Hepatic stellate cell (primary cell): ENCODE measurements at places on chromosomes 3 and 15.

DNA sequence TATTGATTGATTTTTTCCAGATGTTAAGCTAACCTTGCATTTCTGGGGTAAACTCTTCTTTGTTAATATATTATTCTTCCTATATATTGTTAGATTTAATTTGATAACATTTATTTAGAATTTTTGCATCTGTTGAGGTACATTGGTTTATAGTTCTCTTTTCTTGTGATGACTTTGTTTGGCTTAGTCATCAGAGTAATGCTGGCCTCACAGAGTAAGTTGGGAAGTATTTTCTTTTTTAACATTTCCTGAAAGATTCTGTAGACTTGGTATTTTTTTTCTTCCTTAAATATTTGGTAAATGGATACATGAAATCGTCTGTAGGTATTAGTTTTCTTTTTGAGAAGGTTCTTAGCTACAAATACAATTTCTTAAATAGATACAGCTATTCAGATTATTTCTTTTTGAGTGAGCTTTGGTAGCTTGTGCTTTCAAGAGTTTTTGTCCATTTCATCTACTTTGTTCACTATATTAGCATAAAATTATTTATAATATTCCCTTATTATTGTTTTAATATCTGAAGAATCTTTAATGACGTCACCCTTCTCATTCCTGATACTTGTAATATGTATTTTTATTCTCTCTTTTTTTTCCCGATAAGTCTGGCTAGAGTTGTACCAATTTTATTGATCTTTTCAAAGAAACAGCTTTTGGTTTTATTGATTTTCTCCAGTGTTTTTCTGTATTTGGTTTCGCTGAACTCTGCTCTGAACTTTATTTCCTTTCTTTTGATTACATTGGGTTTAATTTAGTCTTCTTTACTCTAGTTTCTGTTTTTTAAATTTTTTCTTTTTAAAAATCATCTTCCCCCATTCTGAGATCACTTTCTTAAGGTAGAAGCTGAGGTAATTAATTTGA is 6.5 kb upstream of the HPS3 start:
- DNase-seq, result no peak

DNA sequence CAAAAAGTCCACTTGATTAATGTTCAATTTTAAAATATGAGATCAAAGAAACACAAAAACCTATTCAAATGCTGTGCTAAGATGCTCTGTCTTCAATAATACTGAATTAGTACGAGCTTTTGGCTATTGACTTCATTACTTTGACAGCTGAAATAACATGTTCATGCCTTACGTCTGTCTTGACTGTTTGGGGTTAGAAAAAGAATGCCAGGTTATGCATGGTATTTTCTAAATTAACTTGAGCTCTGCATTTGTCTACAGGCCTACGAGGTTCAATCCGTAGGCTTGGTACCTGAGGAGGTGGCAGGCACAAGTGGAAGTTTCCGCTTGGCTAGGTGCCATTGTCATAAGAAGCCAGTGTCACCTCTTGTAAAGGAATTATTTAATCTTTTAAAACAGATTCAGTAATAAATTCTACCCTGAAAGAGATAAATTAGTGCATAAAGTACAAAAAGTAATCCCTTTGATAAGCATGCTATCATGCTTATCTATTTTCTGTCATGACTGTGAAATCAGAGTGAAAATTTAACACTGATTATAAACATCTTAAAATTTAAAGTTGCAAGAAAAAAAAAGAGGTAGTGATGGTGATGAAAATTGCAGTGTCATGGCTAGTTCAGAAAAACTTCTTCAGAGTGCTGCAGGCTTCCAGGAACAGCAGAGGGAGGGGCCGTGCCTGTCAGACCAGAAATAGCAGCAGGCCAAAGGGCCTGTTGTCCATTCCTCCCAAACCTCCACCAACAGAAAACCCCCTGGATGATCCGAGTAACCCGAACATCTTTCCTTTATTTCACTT is 115.7 kb downstream of the ARRDC4 start:
- no peak for DNase-seq

- peak; percentile 28 for DNase-seq
Observed at GRCh38 chr15:78365917-78366316, 25.8 kb downstream of the CRABP1 start.

GRCh38 chr3:149152420-149152819 is 23.0 kb downstream of the HPS3 start:
- DNase-seq, result peak; percentile 5

GRCh38 chr3:136634821-136635220 is 117.4 kb downstream of the STAG1 start:
- DNase-seq, result no peak

DNA sequence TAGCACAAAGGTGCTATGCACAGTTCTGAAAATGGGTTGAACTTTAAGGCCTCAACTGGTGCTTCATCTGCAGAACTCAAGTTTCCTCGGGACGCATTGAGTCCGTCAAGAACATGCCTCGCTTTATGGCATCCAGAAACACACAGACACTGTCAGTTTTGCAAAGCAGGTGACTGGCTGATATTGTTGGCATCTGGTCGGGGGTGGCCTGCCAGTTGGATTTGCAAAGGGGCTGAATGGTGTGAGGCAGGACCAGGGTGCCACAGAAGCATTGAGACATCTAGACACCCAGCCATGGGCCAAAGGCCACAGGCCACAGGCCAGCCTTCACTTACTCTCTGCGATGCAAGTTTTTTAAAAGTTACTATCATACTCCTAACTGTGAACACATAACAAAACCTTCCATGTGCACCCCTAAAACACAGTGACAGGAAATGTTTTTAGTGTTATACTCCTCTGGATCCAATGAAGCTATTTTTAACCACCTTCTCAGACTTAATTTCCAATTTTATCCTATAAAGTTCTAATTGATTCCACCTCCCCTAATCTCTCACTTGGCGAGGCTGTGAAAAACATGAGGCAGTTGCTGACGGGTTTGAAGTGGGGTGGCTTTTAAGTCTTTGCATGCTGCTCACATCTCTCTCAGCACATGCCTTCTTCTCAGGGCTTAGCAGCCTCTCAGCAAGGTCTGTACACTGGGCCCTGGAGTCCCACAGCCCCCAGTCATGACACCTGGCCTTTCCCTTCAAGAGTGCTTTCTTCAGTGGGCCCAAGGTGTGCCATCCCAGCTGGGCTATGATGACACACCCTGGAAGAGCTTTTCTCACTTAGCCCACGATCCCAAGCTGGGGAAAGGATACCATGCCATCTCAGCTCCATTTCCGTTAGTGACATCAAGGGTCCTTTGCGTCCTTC is 38.5 kb upstream of the DUSP7 start:
- no peak for DNase-seq

DNA sequence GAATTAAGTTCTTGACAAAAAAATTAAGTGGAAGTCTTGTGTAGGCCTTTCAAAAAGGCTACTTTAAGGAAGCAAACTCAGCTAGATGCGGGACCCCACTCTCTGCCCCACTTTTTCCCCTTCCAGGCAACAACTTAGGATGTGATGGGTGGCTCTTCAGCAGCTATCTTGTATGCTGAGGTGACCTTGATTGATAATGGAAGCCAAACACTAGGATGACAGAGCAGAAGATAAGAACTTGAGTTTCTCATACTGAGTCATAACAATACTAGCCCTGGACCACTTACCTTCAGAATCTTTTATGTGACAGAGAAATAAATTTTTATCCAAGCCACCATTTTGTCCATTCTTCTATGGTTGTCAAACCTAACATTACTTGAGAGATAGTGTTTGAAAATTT is 16.1 kb downstream of the PDCD10 start:
- DNase-seq, result no peak

DNA sequence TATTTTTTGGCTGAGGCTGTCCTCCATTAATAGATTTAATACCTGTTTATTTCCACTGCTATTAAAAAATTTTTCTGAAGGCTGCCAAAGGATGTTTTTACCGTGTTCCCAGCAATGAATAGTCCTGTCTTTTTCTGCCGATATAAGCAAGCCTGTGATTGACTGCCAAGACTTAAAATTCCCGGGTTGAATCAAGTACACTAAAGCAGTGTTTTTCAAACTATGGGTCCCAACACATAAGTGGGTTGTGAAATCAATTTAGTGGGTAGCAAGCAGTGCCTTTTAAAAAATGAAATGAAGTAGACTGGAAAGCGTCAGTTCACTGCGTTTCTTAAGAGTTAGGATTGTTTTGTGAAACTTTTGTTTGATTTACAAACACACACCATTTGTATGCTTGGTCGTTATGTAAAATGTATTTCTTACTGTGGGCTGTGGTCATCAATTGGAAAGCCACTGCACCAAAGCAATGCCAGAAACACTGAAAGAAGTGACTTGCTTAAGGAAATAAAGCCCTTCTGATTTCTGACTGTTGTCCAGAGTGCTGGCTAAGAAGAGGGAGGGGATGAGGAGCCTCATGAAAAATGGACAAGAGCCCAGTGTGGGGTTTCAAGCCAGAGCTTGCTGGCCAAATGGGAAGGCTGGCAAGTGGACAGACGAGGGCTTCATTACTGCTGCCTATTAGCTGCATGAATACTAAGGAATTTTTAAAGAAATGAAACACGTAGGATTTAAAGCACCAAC is 206.0 kb downstream of the THRB start:
- DNase-seq, result no peak

DNA sequence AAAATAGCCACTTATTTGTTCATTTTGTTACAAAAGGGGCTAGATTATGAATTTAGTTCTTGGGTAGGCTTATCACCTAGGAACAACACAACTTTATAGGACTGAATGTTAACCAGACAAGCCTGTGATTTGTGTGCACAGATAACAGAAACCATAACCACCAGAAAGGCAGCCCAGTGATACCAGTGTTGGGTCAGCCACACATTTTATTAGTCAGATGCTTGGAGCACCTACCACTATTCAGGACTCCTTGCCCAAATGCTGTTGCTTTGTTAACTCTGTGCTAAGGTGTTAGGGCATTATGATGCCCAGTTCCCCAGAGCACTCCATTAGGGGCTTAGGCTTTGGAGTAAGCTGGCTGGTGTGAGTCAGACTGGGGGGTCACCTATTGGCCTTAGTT is 22.5 kb downstream of the PLCL2 start:
- no peak for DNase-seq

DNA sequence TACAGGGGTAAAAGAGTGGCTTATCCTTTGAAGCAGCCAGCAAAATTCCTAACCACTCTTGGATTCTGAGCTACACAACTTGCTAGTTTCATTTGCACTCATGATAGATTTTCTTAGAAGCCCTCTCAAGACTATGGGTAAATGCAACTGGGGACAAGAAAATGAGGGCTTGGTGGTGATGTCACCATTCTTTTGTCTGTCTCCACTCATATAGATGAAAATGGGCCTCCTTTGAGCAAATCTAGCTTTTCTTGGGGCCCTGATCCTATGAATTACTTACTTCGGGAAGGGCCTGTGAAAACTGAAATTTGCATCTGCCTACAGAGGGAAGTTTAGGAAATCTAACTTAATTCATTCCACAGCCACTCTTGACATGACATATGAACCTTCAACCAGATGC is 486.3 kb downstream of the MAGI1 start:
- no peak for DNase-seq

GRCh38 chr15:75451674-75452363 is at the start of gene SIN3A:
SIN3A (minus strand) TSS chr15:75451690; CDS start chr15:75430375, 21,315 bp downstream.
- peak; percentile 94 for DNase-seq

DNA sequence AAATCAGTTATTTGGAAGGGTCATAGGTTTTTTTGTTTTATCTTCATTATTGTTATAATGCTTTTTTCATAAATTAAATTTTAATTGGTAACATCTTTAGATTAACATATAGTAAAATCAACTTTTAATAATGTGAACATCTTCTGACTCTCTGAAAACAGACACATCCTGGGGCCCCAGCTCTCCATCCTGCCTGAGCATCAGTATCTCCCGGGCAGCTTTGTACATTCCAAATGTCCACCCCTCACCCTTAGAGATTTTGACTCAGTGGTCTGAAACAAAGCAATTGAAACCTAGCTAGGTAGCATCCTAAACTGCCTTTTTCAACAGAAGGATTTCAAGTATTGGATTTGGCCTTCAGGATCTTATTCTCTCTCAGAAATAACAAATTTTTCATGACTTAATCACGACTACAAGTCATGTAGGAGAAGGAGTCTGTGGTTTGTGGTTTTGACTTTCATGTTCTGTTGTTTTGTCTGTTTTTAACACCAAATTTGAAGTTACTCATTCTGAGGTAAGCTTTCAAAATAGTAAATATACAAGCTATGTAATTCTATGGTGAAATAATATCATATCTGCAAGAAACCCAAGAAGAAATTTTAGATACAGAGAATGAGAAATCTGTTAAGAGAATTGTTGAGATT is 147.3 kb upstream of the UBE2E2 start:
- peak; percentile 41 for DNase-seq

DNA sequence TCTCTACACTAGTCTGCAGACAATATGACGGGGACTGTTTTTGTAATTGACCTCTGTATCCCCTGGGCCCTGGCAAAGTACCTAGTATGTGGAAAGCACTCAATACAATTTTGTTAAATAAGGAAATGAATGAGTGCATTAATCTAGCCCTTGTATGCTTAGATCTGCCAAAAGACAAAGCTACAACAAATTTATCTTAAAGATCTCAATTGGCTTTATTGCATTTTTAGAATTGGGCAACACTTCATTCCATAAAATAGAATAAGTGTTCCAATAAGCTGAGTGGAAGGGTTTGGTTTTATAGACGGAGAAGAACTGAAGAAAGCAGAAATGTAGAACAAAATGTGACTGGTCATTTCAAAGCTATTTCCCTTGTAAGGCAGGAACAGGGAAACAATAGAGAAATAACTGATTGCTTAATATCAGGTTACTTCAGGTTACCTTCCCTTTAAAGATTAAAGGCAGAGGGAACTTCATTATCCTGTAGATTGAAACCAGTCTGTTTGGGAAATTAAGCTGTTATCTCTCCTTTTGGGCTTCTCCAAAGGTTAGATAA is 108.3 kb upstream of the MME start:
- no peak for DNase-seq

- DNase-seq, result peak; percentile 16
Observed at GRCh38 chr3:155890671-155891190, 20.3 kb downstream of the GMPS start.

- peak; percentile 75 for DNase-seq
Observed at GRCh38 chr3:194323785-194324735, 27.1 kb downstream of the CPN2 start.

- no peak for DNase-seq
Observed at GRCh38 chr15:25171856-25172687, 217.3 kb downstream of the SNRPN start.

- DNase-seq, result no peak
Observed at GRCh38 chr3:18046131-18046915, 303.9 kb upstream of the TBC1D5 start.

GRCh38 chr3:149497966-149498670 is 23.6 kb downstream of the TM4SF4 start:
- no peak for DNase-seq

GRCh38 chr15:56165234-56165633 is 78.4 kb downstream of the RFX7 start:
- DNase-seq, result no peak

DNA sequence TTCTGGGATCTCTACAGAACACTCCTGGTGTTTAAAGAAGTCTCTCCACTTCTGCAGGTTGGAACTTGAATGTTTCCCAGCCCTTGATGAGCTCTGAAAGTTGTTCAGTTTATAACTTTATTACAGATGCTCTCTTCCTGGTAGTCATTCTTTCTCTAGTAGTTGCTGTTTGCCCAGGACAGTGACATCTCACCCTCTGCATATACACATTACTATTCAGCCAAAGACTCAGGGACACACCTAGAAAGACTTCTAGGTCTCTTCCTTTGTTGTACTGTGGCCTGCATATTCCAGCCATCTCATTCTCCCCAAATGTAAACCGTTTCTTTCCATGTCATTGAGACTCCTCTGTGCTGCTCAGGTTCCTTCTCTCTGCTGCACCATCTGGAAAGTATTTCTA is 76.7 kb downstream of the MITF start:
- DNase-seq, result no peak
